ENCODE measurements at places on chromosomes 4 and X.

- no peak for DNase-seq
Observed at GRCh38 chr4:173539986-173540385, 10.0 kb upstream of the HAND2 start.

DNA sequence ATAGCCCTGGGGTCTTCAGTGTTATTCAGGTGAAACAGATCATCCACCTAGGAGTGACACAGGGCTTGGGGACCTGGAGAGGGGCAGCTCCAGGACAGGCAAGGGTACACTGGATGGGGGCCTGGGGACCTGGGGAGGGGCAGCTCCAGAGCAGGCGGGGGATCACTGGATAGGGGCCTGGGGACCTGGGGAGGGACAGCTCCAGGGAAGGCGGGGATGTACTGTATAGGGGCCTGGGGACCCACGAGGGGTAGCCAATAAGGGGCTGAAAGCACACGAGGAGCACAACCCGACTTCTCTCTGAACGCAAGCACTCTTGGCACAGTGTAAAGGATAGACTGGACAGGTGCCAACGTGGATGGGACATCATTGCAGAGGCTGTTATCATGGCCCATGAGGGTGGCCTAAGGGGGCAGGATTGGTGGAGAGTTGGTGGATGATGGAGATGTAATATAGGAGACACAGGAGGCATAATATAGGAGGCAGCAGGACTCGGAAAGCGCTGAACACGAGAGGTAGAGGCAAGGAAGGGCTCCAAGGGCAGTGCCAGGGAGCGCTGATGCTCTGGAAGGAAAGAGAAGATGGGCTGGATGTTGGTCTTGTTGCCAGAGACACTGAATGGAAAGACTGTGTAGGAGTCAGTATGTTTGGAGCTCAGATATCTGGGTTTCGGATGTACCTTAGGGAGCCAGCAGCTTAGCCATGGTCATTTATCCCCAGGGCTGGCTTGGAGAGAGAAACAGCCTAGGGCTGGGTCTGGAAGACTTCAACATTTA, 37.9 kb upstream of the FGFBP2 start:
- no peak for DNase-seq

- no peak for DNase-seq
Observed at GRCh38 chr4:185640811-185641675, 105.7 kb upstream of the PDLIM3 start.

- no peak for DNase-seq
Observed at GRCh38 chrX:108582151-108582550, 142.5 kb downstream of the COL4A5 start.

- no peak for DNase-seq
Observed at GRCh38 chr4:5954056-5954760, 61.3 kb upstream of the CRMP1 start.

GRCh38 chr4:74308215-74308614, at the start of gene EPGN:
EPGN (plus strand) TSS chr4:74308470; CDS start chr4:74308534, 64 bp downstream.
- no peak for DNase-seq

- peak; percentile 78 for DNase-seq
Observed at GRCh38 chr4:53592686-53593501, 1.6 kb upstream of the LNX1 start.

DNA sequence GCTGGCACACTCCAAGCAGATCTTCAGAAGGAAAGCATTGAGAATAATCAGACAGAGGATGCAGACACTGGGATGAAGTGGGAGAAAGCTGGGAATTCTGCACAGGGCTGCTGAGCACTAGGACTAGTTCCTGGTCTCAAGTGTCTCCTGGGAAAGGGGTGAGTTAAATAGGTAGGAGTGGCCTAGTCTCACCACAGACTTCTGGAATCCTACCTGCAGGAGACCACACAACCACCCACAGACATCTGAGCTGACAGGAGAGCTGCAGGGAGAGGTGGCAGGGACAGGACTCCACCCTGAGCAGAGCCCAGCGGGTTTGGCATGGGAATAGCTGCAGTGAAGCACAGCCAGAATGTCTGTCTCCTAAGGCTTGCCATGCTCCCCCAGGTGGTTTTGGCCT, 95.1 kb upstream of the GALNTL6 start:
- DNase-seq: no peak

GRCh38 chrX:54292755-54293154, 65.1 kb downstream of the WNK3 start:
- no peak for DNase-seq

GRCh38 chr4:139508581-139509237, 47.3 kb downstream of the SETD7 start:
- no peak for DNase-seq

DNA sequence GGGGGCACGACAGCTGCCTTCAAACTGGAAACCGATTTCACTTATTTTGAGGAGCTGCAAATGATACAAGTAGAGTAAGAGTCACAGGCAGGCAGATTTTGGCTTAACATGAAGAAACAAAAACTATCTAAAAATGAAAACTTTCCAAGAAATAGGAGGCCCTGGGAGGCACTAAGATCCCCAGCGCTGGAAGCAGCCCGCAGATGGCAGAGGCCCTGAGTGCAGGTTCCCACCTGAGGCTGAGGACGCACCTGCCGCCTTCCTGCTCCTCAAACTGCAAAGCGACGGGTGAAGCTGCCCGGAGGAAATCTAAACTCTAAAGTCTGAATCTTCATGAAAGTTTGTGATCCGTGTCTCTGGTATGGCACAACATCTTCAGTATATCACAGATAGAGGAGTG, 138.7 kb downstream of the AFAP1 start:
- DNase-seq: no peak

DNA sequence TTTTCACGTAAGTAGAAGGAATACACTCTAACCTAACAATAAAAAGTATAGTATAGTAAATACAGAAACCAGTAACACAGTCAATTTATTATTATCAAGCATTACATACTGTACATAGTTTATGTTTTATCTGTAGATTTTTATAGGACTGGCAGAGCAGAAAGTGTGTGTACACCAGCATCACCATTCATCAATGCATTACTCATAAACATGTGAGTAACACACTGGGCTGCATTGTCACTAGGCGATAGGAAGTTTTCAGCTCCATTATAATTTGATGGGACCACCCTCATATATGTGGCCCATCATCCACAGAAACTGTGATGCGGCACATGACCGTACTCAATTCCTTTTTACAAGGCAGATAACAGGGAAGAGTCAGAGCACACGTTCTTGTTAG, 137.8 kb upstream of the RBPJ start:
- no peak for DNase-seq

- DNase-seq: no peak
Observed at GRCh38 chr4:103168993-103169392, 29.1 kb downstream of the CENPE start.

DNA sequence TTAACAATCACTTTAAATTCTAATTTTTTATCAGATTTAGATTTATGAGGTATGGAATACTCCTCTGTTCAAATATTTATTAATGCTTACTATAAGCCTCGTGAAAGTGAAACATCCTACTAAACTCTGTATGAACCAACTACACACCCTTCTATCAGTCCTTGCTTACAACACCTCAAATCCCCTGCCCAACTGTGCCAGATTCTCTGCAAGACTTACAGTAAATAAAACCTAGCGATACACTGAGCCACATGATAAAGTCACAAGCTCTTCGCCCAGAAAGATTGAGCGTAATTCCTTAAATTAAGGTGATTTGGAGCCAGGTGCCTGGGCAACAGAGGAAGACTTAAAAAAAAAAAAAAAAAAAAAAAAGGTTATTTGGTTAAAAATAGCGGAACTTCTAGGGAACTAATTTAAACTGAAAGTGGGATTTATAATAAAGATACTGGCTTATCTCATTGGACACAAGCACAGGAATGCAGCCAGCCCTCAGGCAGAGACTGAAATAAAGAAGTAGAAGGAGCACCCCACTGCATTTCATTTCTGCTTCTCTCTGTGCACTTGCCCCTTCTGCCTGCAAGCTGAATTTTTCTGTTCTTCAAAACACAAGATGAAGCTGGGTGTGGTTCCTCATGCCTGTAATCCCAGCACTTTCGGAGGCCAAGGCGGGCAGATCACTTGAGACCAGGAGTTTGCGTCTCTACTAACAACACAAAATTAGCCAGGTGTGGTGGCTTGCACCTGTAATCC, 17.5 kb upstream of the C4orf36 start:
- no peak for DNase-seq

DNA sequence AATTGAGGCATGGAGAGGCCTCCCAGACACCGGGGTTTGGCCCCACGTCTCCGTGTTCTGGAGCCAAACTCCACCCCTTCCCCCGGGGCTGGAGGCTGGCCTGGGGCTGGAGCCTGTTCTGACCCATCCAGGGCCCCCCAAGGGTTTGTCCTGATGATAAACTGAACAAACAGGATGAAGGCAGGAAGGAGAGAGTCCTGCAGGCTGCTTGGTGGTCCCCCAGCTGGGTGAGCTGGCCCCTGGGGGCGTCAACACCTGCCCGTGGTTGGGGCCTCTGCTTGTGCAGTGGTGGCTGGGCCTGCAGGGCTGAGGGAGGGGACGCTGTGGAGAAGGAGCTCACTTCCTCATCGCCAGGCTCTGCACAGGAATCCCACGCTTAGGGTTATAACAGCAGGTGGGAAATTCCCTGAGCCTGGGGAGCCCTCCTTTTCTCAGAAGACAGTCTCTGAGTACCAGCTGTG, 2.3 kb downstream of the SH3TC1 start:
- DNase-seq: no peak

DNA sequence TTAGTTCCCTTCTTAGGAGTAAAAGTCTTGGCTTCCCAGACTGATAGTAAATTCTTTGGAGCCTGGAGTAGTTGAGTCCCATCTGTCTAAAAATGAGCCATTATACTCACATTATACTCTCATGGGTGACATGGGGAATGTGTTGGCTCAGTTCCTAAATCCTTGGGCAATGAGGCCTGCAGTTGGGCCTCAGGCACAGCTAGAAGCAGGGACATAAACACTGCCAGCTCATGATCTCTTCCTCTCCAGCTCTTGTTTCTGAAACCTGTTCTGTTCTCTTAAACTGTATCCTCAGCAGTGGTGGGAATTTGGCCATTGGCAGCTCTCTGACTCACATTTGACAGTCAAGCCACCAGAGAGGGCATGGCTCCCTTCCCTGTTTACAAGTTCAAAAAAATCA, 212.5 kb downstream of the SPATA18 start:
- no peak for DNase-seq

GRCh38 chrX:13649838-13650237, 3.1 kb upstream of the TCEANC start:
- no peak for DNase-seq

DNA sequence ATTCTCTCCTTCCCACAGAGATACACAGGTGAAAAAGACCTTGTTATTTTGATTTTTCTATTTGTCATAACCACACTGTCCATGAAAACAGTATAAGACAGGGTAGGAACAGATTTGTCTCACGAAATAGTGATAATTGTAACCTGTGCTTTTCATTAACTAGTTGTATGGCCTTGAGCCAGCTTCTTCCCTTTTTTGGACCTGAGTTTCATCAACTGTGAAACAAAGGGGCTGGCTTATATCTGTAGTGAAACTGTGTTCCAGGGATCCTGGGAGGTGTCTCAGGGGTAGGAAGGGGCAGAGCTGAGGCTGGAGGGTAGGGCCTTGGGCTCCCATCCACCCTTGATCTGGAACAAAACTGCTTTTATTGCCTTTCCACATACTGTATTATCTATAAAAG, 50.9 kb downstream of the MED28 start:
- no peak for DNase-seq

GRCh38 chr4:146638786-146639505, at the start of gene POU4F2:
POU4F2 (plus strand) TSS chr4:146638893; CDS start chr4:146639141, 248 bp downstream.
- no peak for DNase-seq

DNA sequence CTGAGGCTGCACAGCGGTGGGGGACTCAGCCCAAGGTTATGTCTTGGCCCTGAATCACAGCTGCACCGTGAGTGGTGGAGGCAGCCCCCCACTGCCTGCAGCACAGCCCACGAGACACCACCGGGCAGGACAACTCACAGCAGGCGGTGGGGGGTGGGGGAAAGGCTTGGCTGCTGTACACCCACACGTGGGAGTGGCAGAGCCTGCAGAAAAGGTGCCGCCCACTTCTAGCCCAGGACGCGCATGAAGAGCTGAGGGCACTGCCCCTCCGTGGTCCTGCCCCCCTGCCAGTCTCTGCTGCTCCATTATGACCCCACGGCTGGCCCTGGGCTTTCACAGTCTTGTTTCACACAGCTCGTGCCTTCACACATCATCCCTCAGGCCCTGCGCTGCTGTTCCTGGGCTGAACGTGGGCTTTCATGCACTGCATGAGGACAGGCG, 40.8 kb downstream of the FGFRL1 start:
- no peak for DNase-seq

DNA sequence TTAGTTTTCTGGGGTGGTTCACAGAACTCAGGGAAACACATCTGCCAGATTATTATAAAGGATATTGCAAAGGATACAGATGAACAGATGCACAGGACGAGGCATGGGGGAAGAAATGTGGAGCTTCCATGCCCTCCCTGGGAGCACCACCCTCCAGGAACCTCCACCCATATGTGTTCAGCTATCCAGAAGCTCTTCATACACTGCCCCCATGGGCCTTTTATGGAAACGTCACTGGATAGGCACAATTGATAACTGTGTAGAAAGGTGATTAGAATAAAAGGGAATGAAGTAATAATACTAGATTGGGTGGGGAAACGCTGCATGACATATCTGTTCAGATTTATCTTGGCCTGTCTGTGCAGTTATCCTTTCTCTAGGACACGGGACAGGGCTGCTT, 357.9 kb downstream of the HS3ST1 start:
- no peak for DNase-seq

DNA sequence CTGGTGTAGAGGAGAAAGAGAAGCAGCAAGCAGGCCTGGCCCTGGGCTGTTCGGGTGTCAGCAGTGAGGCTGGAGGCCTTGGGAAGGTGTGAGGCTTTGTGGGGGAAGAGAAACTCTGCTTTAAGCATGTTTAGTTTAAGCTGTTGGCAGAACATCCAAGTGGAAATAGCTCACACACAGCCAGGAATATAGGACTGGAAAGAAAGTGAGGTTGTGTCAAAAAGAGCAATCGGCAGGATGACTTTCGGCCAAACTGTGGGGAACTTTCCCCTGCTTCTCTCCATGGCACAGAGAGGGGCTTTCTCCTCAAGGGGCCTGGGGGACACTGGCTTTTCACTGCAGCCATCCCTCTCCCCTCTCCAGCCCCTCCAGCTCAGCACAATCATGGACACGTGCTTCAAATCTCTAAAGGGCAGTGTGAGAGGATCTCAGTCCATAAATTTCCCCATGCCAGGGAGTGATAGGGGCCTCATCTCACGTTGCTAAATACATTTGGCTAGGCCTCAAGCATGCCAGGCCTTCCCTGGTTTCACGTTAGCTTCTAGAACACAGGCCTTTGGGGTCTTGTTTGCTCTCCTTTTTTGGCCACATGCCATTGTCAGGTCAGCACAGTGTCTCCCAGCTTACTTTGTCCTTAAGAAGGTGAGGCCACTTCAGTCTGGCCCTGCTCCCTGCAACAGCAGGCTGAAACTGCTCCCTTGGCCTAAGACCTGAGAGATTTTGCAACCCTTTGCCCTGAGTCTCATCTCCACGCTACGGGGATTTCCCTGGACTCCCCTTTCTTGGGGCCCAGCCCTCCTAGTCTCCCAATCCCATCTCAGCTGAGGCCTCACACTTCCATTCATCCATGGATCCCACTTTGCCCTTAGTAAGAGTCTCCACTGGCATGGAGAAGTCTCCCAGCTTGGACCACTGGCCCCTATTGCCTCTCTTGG, 8.3 kb upstream of the CITED1 start:
- DNase-seq: no peak

- DNase-seq: no peak
Observed at GRCh38 chrX:39759526-39760224, 338.1 kb downstream of the BCOR start.

GRCh38 chrX:129025376-129025775, 497.9 kb downstream of the SMARCA1 start:
- DNase-seq: no peak
